ENCODE measurements at places on chromosomes 2 and 18.

DNA sequence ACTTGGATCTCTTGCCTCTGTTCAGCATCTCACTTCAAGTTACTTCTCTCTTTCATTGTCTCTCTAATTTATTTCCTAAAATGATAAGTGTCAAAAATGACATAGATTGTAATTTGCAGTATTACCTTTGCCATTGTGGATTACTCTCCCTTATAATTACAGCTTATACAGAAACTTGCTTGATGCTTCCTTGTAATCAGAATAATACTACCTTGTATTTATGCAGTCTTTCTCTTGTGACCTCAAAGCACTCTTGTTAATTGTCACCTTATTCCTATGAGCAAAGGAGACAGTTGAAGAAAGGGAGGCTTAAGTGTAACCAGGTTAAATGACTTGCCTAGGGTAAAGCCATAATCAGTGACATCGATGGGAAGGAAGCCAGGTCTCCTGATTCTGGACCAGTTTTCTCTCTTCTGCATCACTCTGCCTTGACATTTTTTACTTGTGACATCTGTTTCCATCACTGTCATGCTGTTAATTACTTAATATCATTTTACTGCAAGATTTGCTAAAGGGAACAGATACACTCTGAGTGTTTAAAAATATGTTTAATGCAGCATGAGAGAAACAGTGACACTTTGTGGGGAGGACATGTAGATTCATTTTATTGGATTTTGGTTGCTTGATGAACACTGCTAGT is 388.6 kb downstream of the PARD3B start:
- DNase-seq: no peak

- DNase-seq: no peak
Observed at GRCh38 chr2:33432871-33433270, 43.6 kb upstream of the RASGRP3 start.

DNA sequence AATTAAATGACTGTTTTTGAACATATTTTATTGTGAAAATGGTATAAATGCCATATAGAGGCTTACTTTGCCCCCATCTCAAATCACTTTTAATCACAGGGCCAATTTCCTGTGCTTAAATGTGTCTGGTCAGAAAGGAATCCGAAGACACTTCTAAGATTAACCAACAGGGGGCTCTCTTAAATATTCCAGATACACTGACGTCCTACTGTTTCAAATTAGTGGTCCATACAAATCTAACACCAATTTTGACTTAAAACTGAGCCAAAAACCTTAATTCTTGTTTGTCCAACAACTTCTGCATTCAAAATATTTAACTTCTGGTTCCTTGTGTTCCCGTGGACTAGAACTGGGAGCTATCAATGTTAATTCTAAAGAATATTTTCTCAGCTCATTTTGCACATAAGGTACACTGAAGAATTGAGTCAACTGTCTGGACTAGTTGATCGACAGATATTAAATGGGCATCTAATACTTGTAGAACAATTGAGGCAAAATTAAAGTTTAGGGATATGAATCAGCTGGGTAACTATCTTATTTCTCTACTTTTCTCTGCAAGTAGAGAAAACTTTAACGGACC is 557.5 kb downstream of the ARHGAP15 start:
- peak; percentile 74 for DNase-seq

DNA sequence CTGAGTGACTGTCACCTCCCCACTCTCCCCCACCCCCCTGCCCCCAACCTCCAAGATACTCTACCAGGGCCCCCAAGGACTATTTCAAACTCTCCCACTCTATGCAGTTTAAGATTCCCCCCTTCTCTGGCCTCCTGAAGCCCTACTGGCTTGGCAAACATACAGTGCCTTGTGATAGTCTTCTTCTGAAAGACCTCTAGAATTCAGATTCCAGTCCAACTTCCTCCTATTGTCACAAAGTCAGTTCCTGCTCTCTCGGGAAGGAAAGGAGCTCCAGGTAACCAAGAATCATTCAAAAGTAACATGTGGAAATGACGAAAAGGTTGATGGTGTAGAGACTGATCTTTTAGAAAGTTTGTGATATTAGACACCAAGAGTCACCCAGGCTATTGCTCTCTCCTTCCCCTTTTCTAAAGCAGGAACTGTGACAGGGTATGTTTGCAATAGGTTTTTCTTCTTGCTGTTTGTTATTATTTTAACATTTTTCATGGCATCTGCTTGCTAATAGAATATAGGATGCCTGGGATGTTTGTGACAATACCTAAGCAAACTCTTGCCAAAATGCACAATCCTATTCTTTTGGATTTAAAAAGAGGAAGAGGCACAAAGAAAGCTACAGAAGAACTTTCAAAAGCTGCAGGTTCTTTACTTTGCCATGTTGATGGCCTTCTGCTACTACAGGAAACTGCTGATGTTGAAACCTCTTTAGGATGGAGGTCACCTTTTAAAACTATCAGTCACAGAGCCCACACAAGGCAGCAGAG is 93.5 kb upstream of the MGAT4A start:
- DNase-seq: peak; percentile 45

DNA sequence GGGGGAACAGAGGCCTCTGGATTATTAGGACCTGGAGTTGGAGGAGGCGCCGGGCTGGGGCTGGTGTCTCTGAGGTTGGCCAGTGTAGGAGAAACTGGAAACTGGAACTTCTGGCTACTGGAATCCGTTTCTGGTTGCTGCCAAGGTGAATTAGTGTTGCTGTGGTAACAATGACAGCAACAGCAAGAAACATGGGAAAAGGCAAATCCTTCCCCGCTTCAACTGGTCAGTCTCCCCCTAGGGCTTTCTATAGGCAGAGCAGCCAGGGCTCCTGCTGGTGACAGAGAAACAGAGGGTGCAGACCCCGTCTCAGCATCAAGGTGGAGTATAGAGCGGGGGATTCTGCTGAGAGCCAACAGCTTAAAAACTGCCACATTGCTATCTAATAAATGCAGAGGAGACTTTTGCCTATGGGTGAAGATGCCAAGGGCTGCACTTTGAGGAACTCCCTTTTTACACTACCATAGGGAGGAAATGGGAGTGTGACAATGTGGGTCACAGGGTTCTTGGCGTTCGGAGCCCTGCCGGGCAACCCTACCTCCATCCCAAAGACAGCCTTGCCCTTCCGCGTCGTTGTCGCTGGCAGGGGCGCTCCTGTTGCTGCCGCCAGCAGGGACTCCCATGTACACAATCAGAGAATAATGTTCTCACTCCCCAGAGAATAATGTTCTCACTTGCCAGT is 81.4 kb upstream of the CABLES1 start:
- no peak for DNase-seq

DNA sequence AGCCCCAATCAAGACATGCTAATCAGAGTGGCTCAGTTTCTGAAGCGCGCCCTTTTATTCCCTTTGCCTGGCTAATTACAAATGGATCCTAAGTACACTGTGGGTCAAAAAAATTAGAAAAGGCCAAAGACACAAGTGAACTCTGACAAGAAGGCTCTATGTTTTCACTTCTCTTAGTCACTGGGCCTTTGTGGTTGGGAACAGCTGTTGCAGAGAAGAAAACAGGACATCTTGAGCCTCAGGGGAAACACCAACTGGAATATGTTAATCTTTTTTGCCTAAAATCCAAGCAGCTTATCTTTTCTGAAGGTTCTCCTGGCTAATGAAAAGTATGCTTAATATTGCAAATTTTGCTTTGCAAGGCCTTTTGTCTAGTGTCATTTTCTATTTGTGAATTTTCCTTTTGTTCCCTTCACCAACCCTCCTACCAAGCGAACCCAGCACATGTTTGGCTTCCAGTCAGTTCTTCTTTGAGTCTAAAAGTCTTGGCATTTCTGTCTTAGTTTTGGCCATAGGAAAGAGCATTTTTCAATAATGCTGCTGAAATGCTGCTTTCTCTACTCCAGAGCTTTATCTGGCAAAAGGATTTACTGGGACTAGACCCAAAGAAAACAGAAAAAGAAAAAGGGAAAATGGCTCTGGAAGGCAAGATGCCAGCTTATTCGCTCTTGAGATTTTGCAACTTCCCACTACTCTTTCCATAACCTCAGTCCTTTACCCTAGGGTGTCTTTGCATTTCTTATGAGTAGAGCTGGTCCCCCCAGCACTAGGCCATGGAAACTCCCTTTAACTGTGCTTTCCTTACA is 440.2 kb upstream of the ST6GAL2 start:
- DNase-seq: no peak

- DNase-seq: peak; percentile 21
Observed at GRCh38 chr2:205024822-205025518, 479.7 kb downstream of the PARD3B start.

GRCh38 chr18:45109706-45110105 is 429.0 kb downstream of the SETBP1 start:
- DNase-seq: no peak

- no peak for DNase-seq
Observed at GRCh38 chr2:55017880-55018279, 32.4 kb downstream of the RTN4 start.

GRCh38 chr2:226581004-226581403 is 218.6 kb downstream of the IRS1 start:
- DNase-seq: no peak

GRCh38 chr2:39664888-39665591 is 677 bp upstream of the TMEM178A start:
- DNase-seq: no peak

DNA sequence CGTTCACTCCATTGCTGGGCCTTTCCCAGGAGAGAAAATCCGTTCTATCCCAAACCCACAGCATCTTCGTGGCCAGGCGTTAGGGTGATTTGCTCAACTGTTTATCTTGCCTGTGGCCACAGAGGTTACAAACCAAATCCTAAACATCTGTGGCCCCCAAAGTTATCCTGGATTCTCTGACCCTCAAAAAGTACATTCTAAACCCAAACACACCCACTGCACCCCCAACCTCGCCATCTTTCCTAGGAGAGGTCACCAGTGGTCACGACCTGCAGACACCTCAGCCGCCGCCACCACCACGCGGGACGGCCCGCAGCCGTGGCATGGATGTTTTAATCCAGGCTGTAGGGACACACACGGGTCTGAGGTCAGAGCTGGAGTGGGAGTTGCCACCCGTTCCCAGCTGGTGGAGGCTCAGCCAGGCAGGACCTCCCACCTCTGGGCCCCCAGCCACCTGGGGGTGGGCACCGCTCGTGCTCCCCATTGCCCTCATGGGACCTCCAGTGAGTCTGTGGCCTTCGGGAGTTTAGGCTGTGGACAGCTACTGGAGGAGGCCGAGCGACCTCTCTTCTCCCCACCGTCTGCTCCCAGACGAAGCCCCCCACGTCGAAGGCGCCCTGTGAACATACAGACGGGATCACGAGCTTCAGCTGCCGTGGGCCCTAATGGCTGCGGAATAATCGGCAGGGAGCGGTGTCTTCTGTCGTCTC is 72.0 kb downstream of the KCNG2 start:
- no peak for DNase-seq

DNA sequence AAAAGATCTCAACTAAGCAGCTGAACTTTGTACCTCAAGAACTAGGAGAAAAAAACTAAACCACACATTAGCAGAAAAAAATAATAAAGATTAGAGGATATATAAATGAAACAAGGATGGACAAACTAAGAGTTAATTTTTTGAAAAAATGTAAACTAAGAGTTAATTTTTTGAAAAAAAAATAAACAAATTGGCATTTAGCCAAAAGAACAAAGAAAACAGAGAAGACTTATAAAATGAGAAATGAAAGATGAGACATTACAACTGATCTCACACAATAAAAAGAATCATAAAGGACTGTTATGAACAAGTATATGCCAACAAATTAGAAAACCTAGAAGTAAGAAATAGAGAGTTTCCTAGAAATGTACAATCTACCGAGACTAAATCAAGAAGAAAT is 859.2 kb upstream of the GYPC start:
- no peak for DNase-seq

DNA sequence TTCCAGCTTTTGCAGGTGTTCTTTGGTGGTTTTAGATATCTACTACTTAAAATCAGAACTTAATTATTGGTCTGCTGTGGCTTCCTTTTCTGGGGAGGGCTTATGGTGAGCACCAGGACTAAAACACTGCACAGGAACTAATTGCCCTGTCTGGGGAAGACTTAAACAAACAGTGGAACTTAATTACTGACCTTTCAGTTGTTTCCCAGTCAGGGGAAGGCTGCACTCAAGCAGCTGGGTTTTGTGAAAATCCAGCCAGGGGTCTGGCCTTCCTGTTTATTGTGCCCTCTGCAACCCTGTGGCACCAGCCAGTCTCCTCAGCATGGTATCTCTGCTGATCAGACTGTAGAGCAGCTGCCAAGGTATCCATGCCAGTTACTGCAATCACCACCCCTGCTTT is 398.2 kb downstream of the ADCYAP1 start:
- no peak for DNase-seq

GRCh38 chr18:48811401-48811800 is 139.4 kb downstream of the SMAD7 start:
- DNase-seq: no peak

DNA sequence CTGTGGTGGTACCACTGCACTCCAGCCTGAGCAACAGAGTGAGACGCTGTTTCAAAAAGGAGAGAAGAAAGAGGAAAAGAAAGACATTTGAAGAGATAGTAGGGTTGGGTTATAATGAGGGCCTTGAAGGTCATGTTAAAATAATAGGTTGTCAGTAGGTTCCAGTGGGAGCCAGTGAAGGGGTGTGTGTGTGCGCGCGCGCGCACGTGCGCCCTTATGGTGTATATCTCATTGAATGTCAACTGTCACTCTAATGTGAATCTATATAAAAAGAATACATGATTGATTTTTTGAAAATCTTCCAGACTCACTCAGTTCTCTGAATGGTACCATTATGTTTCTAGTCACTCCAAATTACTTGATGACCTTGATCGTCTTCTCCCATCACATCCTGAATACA is 9.1 kb downstream of the ZCCHC2 start:
- DNase-seq: no peak

DNA sequence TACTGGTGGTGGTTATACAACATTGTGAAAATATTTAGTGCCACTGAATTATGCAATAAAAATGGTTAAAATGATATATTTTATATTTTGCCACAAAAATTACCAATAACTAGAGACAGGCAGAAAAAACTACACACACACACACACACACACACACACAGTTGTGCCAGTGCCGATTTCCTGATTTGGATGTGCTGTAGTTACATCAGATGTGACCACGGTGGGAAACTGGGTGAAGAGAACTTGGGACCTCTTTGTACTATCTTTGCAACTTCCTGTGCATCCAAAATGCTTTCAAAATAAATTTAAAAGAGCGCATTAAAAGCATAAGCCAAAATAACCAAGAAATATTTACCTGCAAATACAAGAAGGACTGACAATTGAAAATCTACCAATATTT is 61.6 kb upstream of the CCBE1 start:
- DNase-seq: no peak

GRCh38 chr2:27667446-27667845 is 3.8 kb downstream of the SLC4A1AP start:
- DNase-seq: peak; percentile 36

DNA sequence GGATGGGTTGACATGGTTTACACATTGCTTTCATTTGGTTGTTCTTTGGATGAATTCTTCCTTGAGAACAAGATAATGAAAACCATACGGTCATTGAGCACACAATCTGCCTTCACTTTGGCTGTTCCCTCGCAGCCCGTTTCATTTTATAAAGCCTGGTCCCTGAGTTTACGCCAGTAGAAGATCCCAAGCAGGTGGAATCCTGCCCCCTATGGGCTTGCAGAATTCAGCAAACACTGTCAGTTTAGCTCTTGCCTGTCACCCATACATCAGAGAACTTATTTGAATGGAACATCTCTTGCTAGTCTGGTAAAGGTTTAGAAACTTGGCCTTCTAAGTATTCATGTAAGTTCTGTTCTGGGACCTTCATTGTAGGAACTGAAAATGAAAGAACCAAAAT is 666.4 kb upstream of the ZEB2 start:
- no peak for DNase-seq

- peak; percentile 69 for DNase-seq
Observed at GRCh38 chr2:170716851-170717598, 1.9 kb downstream of the SP5 start.

GRCh38 chr2:24121066-24121465 is 2.1 kb downstream of the PFN4 start:
- no peak for DNase-seq
